ENCODE measurements at places on chromosomes 1 and 21.

DNA sequence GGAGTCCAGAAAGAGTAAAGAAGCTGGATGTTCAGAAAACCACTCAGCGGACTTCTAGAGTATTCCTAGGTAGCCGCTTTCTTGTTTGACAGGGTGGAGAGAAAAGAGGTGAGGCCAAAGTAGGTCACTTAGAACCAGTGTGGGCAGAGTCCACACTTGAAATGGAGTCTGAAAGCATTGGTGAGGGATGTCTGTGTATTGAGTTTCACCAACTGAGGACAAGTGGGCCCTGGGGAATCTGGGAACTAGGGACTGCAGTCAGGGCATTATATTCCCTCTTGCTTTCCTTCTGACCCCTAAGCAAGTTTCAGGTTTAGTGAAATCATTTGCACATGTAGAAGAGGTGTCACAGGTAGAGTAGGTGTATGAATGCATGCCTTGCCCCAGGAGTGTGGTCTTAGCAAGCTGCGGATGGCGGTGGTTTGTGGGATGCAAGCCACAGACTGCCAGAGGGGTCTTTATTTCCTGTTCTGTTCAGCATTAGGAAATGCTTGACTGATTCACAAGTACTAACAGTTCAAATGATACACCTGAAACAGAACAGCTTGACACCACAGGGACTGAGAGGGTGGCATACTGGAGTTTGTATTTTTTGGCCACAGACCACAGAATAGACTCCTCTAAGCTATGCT, 1.1 kb upstream of the GNG12 start:
- DNase-seq, result no peak

- no peak for DNase-seq
Measured at GRCh38 chr1:71262970-71263369, 182.1 kb upstream of the ZRANB2 start.

- DNase-seq, result no peak
Measured at GRCh38 chr1:161182214-161182613, 4.9 kb upstream of the B4GALT3 start.

DNA sequence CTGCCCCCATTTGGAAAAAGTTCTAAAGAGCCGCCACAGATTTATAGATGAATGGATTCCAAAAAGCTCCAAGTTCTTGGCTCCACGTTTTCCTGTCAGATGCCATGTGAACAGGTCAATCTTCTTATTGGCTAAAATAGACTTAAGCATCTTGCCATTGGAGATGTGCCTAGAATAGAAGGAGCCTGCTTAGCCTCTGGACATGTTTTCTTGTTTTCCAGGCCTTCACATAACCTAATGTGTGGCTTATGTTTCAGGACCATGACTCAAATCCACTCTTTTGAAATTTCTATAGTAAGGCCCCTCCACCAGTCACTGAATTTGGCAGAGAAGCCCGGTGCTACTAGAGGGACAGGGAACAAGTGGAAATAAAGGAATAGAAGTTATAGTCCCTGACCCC, 31.5 kb downstream of the PHC2 start:
- DNase-seq, result peak; percentile 29

DNA sequence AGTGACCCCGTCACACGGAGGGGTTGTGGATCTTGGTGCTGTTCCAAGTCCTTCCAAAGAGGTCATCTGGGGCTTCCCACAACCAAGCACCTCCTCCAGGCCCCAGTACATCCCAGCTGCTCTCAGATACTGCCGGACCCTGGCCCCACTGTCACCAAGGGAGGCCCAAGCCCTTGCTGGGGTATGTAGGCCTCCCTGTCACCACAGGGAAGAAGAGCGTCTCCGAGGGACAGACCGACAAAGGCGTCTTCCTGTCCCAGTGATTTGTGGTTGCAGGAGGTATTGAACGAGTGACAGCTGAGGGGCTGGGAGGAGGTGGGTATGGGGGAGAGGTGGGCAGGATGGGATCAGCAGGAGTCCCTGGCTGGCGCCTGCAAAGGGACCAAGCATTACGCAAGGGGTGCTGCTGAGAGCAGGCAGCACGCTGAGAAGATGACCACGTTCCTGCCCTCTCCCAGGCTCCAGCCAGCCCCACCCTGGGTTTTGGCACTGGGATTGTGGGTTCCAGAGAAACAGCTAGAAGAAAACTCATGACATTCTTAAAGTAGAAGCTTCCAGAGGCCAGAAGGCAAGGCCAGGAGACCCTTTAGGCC, 29.7 kb downstream of the LRP8 start:
- DNase-seq, result no peak

DNA sequence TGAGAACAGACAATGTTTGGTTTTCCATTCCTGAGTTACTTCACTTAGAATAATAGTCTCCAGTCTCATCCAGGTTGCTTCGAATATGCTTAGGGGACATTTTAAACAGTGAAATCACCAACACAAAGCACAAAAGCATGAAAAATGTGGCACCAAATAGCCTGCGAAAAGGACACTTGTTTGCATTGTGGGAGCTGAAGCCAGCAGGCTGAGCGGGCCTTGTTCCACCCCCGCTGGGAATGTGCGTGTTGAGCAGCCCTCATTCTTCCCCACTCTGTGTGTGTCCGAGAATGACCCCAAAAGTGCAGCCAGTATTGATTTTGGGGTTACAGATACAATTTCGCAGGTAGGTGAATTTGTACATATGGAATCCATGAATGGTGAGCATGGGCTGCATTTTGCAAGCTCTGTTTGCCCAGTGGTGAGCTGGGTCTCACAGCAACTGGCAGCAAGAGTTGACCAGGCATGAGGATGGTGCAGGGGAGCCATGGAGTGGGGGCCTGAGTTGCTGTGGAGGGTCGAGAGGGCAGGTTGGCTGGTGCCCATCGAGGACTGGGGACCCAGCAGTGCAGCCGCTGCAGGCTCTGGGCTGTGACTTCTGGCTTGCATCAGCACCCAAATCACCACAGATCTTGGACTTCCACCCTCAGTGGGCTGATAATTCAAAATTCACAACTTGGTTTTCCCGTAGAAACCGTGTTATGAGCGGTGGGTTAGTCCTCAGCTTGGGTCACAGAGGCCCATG, 29.4 kb downstream of the NENF start:
- DNase-seq, result no peak

GRCh38 chr1:20430355-20431175, 55.4 kb downstream of the CAMK2N1 start:
- no peak for DNase-seq

- DNase-seq, result no peak
Measured at GRCh38 chr1:151828921-151829320, 2.7 kb downstream of the RORC start.

- no peak for DNase-seq
Measured at GRCh38 chr1:215345766-215346165, 221.3 kb upstream of the KCTD3 start.

- DNase-seq, result no peak
Measured at GRCh38 chr1:36769886-36770830, 264.2 kb downstream of the GRIK3 start.

DNA sequence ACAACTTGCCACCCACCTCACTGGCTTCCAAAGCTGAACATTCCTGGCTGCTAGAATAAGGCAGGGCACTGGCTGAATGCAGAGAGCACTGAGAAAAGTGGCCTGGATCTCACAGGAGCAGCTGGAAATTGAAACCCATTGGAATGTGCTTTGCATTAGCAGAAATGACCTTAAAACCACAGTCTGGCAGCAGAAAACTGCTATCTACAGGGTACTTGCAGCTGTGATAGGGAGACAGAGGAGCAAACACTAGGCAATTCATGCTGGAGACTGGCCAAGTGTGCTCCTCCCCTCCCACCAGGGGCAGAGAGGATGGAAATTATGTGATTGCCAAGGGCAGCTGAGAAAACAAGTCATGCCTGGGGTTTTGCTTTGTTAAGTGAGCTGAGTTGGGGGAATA, 47.2 kb downstream of the HSD3B1 start:
- peak; percentile 81 for DNase-seq

Measured in fibroblast of the conjunctiva (primary cell).